ENCODE measurements at places on chromosomes 1 and 21.

DNA sequence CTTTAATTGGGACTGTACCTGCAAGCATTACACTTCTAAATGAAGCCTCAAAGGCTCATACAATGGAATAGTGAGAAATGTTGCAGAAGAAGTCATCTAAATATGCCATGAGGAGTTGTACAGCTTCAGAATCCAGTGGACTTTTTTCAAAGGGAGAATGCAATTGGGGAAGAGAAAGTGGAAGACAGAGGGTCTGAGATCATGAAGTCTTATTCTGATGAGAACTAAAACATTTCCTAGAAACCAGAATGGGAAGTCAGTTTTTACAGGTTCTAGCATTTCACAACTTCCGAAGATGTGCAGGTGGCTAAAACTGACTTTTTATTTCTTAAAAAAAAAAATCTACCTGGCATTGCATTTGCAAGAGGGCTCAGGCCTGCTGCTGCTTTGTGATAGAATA is 424.4 kb upstream of the RUNX1 start:
- DNase-seq = no peak

GRCh38 chr1:201013031-201013485 is 10.5 kb downstream of the KIF21B start:
- no peak for DNase-seq

GRCh38 chr1:221122501-221122900 is 243.3 kb downstream of the HLX start:
- DNase-seq = no peak

GRCh38 chr1:58986996-58987767 is 203.3 kb upstream of the JUN start:
- DNase-seq = no peak
